ENCODE measurements at places on chromosomes 13 and 19.
A peak's percentile ranks its signal among the peaks of the same experiment; 100 is the strongest.

- no peak for DNase-seq
Measured at GRCh38 chr13:75405976-75406703, 75.8 kb downstream of the TBC1D4 start.

GRCh38 chr19:9645472-9645871 is 24.4 kb upstream of the ZNF561 start:
- no peak for DNase-seq

DNA sequence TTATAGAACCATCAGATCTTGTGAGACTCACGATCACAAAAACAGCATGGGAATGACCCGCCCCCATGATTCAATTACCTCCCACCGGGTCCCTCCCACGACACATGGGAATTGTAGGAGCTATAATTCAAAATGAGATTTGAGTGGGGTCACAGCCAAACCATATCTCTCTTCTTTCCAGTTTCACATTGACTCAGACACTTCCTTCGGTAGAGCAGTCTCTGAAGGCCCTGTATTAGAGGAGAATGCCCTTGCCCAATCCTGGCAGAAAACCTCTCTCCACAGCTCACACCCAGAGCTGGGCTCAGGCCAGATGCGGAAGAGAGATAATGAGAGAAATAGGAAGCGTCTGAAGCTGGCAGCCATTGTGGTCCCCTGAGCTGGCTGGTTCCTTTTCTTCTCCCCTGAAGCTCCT is 72.4 kb upstream of the CLDN10 start:
- no peak for DNase-seq

DNA sequence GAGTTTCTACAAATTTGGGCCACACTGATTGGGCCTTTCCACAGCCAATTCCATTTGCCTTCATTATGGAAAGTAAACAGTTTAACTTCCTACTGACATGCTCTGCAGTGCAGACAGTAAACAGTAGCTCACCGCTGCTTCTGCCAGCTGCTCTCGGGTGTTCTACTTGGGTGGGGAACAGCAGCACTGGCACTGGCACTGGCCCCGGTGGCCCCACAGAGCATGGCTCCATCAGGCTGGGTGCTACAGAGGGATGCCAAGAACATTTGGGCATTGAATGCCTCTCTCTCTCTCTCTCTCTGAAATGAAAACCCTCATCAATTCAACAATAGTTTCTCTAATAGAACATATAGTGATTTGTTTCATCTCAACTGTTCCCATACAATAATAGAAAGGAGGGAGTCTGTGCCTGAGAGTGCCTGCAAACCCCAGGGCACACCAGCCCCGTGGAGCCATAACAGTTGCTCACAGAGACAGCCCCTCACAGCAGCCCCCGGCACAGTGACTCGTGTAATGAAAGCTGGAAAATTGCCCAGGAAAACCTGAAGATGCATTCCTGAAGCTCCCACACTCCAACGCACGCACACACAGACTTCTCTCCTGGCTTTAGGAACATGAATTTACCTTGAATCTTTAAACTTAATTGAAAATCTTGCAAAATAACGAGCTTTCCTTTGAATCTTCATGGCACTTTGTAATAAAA is 38.2 kb upstream of the GJB6 start:
- no peak for DNase-seq

GRCh38 chr19:42606660-42607351 is 12.1 kb upstream of the CEACAM8 start:
- DNase-seq: no peak

- DNase-seq: peak; percentile 53
Measured at GRCh38 chr19:19372656-19373416, 32.6 kb upstream of the GATAD2A start.
